ENCODE measurements at places on chromosomes 1 and 21. TPM values are rescaled to one million over a fixed set of nuclear protein-coding genes. Genes with fewer than 3 reads are reported as not detected.

DNA sequence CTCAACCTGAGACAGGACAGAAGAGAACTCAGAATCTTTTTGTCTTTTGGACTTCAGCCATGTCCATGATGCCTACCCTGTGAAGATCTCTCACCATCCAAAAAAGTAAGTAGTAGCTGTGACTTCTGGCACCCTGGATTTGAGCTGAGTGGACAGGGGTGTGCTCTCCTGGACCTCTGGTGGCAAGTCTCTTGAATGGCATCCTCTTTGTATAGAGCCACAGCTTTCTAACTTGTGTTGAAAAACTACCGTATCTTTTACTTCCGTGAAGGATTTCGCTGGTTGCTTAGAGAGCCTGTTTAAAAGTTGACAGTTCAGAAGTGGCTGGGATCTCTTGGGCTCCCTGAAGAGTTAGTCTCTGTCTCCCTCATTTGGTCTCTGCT, 1.8 kb downstream of the MFN2 start:
- DNase-seq = no peak

- no peak for DNase-seq
Observed at GRCh38 chr1:169110689-169111447, 4.4 kb downstream of the ATP1B1 start.

The CHIA gene
- not detected for total RNA-seq

DNA sequence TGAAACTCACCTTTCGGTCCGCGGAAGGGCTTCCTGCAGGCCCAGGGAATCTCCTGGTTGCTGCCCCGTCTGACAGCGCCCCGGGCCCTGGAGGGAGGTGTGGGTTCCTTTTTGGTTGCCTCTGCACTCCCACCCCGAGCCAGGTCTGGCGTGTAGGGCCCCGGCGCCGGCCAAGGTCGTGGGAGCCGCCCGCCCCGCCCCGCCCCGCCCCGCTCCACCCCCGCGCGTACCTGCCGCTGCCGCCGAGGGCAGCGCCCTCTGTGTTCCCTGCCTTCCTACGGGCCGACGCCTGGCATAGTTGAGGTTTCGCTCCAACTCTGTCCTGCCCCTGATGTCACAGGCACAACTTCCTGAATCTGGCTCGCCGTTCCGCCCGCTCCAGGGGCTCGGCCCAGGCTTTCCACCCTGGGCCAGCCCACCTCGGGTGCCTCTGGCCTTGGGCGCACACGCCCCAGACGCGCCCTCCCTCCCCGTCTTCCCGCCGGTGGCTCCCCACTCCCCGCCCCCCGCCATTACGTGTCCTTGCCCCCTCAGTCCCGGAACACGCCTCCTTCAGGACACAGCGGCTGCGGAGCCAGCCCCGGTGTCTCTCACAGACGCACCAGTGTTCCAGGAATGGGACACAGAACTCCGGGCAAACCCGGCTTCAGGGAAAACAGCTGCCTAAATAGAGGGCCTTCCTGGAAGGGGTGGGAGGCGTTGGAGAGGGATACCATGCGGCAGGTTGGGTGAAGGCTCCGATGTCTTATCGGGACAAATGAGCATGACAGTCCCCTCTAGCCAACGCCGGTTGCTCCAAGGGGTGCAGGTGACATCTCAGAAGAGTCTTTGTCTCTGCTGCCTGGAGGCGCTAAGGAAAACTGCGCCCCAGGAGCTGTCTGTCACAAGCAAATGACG, at the start of gene KIAA0040:
TSS of gene KIAA0040 (minus strand) at position 147 of the 897 bp plus-strand sequence. CDS start 31,763 bp downstream, outside the sequence.
- DNase-seq = peak; percentile 84

DNA sequence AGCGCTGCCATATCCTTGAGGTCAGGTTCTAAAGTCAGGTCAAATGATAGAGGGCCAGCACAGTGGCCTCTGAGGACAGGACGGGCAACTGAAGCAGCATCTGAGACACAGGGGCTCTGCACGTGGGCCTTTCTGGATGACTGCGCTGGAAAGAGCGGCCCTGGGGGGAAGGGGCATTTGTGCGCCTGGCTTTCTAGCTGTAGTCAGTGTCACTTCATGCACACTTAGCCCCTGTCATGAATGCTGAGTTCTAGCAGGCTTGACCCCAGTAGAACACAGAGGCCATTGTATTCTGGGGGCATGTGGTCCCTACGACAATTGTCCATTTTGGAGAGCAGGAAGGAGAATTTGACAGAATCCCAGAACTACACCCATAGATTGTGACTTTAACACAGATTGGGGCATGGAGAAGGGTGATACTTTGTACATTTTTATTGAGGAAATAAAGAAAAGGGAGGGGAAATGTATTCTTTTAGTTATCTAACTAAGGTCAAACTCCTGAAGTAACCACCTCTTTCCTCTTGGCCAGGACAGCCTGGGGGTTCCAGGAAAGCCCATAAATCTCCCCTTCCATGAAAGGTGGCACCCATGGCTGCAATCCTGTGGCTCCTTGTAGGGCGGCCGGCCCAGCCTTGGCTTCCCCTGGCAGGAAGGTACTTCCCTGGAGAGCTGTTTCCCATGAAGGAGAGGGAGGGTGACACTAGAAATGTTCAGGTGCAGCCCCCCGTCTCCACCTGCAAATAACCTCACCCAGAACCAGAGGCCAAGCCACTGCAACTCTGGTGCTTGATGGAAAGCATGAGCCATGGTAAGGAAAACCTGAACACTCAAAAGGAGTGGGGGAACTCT, 34.4 kb downstream of the NTPCR start:
- DNase-seq = no peak

- no peak for DNase-seq
Observed at GRCh38 chr1:61222240-61222639, 139.9 kb downstream of the NFIA start.

Measured in heart right ventricle (tissue), 16 donors.